Colonic mucosa (tissue), 4 donors: ENCODE measurements at places on chromosomes 5 and 9. TPM values are rescaled to one million over a fixed set of nuclear protein-coding genes. Genes with fewer than 3 reads are reported as not detected.
A peak's percentile ranks its signal among the peaks of the same experiment; 100 is the strongest.

DNA sequence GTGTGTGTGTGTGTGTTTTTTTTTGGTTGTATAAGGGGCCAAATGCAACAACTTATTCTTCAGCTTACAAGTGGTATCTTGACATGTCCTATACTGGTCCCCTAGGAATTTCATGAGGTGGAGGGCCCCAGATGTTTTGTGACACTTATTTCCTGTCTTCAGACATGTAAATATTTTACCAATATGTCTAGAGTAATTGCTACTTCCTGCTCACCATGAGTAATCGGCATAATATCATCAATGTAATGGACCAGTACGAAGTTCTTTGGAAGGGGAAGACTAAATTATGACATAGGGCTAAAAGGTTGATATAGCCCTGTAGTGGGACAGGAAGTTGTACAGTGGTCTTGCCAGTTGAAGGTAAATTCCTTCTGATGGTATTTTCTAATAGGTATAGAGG, 3.7 kb upstream of the OTULIN start:
- H3K27ac ChIP-seq: no peak overlapping the region
- no peaks in the 10 kb centered on the region for H3K36me3 ChIP-seq
- H3K4me3 ChIP-seq: no peak overlapping the region
- no peak for DNase-seq
- no peaks in the 10 kb centered on the region for H3K27me3 ChIP-seq

PCDHGA8 gene
- total RNA-seq: 0.48 TPM

DNA sequence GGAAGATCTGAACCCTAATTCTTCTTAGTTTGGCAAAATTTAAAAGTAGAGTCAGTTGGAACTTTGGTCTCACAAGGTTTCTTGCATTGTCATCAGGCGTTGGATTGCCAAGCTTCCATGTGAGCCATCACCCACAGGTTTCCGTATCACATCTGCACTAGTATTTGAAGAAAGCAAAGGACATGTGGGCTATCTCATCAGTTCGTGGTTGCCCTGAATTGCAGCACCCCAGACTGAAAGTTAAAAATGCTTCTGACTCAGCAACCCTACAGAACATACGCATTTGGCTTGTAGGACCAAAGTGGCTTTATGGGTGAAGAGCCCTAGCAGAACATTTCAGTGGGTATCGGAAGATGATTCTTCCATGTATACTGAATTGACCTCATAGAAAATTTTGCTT, 358.0 kb downstream of the ENC1 start:
- no peaks in the 10 kb centered on the region for H3K4me1 ChIP-seq
- DNase-seq: no peak
- no peak overlapping the region for H3K27ac ChIP-seq
- H3K4me3 ChIP-seq: no peak overlapping the region

GRCh38 chr9:89941875-89942274, 337.1 kb downstream of the GADD45G start:
- H3K27me3 ChIP-seq: no peaks in the 10 kb centered on the region
- H3K4me3 ChIP-seq: no peak overlapping the region
- no peaks in the 10 kb centered on the region for H3K4me1 ChIP-seq

TXNDC8 gene
- total RNA-seq: not detected

DNA sequence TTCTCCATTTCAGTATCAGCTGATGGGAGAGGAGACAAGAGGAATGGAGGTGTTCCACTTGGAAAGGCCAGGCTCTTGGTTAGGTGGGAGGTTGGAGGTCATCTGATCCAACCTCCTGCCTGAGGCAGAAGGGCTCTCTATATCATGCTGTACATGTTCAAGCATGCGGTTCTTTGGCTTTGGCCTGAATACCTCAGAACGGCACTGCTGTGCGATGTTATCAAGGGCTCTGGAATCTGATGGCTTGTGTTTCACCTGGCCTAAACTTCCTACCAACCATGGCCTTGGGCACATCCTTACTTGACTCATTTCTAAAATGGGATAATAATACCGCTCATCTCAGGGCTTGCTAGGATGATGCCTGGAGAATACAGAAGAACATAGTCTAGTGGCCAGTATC, 90.1 kb upstream of the FAM169A start:
- H3K27me3 ChIP-seq: no peaks in the 10 kb centered on the region
- no peak overlapping the region for H3K27ac ChIP-seq
- no peaks in the 10 kb centered on the region for H3K36me3 ChIP-seq
- H3K4me1 ChIP-seq: no peaks in the 10 kb centered on the region
- DNase-seq: no peak

PLAC8L1 gene
- total RNA-seq: not detected

GRCh38 chr9:136532799-136533774, 12.8 kb downstream of the NOTCH1 start:
- H3K27me3 ChIP-seq: no peaks in the 10 kb centered on the region
- H3K36me3 ChIP-seq: no peaks in the 10 kb centered on the region
- H3K4me1 ChIP-seq: peaks cover 61% of the 10 kb centered on the region
- no peak overlapping the region for H3K4me3 ChIP-seq
- no peak for DNase-seq

- H3K27ac ChIP-seq: no peak overlapping the region
- no peaks in the 10 kb centered on the region for H3K4me1 ChIP-seq
- H3K27me3 ChIP-seq: no peaks in the 10 kb centered on the region
- peak; percentile 22 for DNase-seq
- H3K4me3 ChIP-seq: no peak overlapping the region
Measured at GRCh38 chr5:56422076-56422762, 189.1 kb upstream of the ANKRD55 start.

GRCh38 chr5:96991708-96992107, 55.8 kb downstream of the LNPEP start:
- no peak overlapping the region for H3K27ac ChIP-seq
- H3K4me3 ChIP-seq: no peak overlapping the region
- no peak for DNase-seq
- no peaks in the 10 kb centered on the region for H3K4me1 ChIP-seq
- no peaks in the 10 kb centered on the region for H3K27me3 ChIP-seq
- H3K36me3 ChIP-seq: no peaks in the 10 kb centered on the region

DNA sequence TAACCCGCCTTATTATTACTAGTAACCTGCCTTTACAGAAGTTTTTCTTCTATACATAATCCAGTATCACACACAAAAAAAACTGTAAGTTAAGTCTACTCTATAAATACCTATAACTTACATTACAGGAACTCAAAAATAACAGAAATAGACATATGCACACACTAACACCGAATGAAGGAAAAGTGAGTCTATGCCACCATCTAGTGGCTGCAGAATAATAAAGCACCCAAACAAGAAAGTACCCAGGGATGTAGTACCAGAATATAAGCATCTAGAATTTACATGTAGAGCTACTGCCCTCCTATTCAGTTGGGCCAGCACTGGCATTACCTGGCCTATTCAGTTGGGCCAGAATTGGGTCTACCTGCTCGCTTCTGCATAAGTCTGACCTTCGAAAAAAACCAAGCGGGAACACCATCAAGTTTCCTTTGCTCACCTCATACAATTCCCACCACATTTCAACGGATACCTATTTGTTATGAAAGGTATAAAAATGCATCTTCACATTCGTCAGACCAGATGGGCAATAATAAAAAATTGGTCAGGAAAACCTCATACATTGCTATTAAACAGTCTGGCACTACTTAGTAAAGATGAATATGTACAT, 4.0 kb upstream of the NIPSNAP3A start:
- H3K36me3 ChIP-seq: no peaks in the 10 kb centered on the region
- H3K27ac ChIP-seq: no peak overlapping the region
- no peak overlapping the region for H3K4me3 ChIP-seq

TMEM167A gene
- 89.4 TPM for total RNA-seq

- no peak for DNase-seq
- H3K36me3 ChIP-seq: no peaks in the 10 kb centered on the region
- no peaks in the 10 kb centered on the region for H3K27me3 ChIP-seq
- no peaks in the 10 kb centered on the region for H3K4me1 ChIP-seq
Measured at GRCh38 chr5:172319708-172320441, 36.3 kb upstream of the UBTD2 start.

DNA sequence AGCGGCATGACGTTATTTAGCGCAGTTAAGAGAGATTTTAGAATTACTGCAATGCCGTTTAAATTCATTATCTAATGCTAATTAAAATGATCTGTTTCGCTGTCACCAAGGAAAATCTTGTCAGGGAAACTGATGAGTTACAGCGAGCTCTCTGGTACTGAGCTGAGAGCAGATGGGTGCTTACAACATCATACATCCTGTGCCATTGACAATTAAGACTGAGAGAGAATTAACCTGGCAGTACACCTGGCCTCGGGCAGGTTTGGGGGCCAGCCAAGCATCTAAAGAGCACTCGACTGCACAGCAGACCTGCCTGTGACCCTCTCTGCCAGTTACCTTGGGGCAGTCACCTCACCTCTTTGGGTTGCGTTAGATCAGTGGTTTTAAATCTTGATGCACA, 55.0 kb downstream of the PUM3 start:
- H3K27ac ChIP-seq: no peak overlapping the region
- DNase-seq: no peak
- no peak overlapping the region for H3K4me3 ChIP-seq
- no peaks in the 10 kb centered on the region for H3K36me3 ChIP-seq
- no peaks in the 10 kb centered on the region for H3K27me3 ChIP-seq

GRCh38 chr9:28925157-28925556, 1351.9 kb upstream of the C9orf72 start:
- H3K27me3 ChIP-seq: no peaks in the 10 kb centered on the region
- no peaks in the 10 kb centered on the region for H3K4me1 ChIP-seq
- no peak for DNase-seq
- no peak overlapping the region for H3K27ac ChIP-seq
- no peak overlapping the region for H3K4me3 ChIP-seq
- no peaks in the 10 kb centered on the region for H3K36me3 ChIP-seq

SYNPO gene
- 32.4 TPM for total RNA-seq

LHX3 gene
- not detected for total RNA-seq

PGM5 gene
- total RNA-seq: 48.6 TPM

- H3K4me1 ChIP-seq: no peaks in the 10 kb centered on the region
- no peak overlapping the region for H3K27ac ChIP-seq
- H3K27me3 ChIP-seq: no peaks in the 10 kb centered on the region
- no peak overlapping the region for H3K4me3 ChIP-seq
Measured at GRCh38 chr9:108671176-108671575, 184.6 kb downstream of the ACTL7B start.

- H3K27me3 ChIP-seq: no peaks in the 10 kb centered on the region
- no peak for DNase-seq
- H3K4me3 ChIP-seq: no peak overlapping the region
- H3K27ac ChIP-seq: no peak overlapping the region
- no peaks in the 10 kb centered on the region for H3K4me1 ChIP-seq
- no peaks in the 10 kb centered on the region for H3K36me3 ChIP-seq
Measured at GRCh38 chr5:53071738-53072137, 37.8 kb downstream of the MOCS2 start.

PFN3 gene
- not detected for total RNA-seq

DNA sequence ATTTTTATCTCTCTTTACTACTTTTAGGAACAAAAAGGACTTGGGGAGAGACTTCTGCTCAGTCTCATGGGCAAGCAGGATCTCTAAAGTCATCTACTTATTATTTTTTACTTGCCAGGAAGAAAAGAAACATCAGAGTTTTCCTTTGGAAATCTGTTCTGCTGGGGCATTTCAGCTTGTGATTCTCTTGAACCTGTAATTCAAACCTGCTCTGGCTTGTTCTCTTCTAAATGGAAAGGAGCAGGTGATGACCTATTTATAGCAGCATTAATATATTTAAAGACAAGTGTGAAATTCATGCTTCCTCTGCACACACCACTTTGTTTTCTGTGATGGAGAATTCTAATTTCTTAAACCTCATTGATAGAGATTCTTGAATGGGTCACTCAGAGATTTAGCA, 2.0 kb downstream of the ADCY2 start:
- H3K4me3 ChIP-seq: no peak overlapping the region
- no peak for DNase-seq
- no peaks in the 10 kb centered on the region for H3K4me1 ChIP-seq
- H3K36me3 ChIP-seq: no peaks in the 10 kb centered on the region
- H3K27ac ChIP-seq: no peak overlapping the region
- H3K27me3 ChIP-seq: peaks cover 23% of the 10 kb centered on the region

IL5 gene
- total RNA-seq: not detected

DNA sequence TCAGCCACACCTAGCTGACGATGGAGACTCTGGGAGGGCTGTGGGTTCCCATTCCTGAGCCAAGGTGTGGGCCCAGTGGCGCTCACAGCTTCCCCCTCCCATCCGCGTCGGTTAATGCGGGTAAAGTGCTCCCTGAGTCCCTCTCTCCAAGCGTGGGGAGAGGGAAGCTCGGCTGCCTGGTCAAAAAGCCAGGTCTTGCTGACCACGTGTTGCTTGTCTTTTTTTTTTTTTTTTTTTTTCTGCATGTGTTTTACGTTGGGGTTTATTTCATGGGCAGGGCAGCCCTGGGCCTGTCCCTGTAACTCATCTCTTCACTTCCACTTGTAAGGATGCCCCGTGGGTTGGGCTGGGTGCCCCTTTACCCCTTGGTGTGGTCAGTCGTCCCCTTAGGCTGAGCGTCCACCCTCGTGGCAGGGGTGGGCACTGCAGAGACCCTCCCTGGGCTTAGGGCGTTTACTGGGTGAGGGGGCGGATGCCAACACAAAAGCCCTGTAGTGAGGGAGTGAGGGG, 11.9 kb downstream of the NKD2 start:
- H3K27me3 ChIP-seq: no peaks in the 10 kb centered on the region
- no peak overlapping the region for H3K4me3 ChIP-seq
- H3K27ac ChIP-seq: no peak overlapping the region

- H3K4me1 ChIP-seq: no peaks in the 10 kb centered on the region
- peaks cover 8% of the 10 kb centered on the region for H3K27me3 ChIP-seq
Measured at GRCh38 chr5:191036-191948, at the start of gene LRRC14B. Gene LRRC14B (plus strand): TSS chr5:191495. CDS start chr5:191539, 44 bp downstream.

DNA sequence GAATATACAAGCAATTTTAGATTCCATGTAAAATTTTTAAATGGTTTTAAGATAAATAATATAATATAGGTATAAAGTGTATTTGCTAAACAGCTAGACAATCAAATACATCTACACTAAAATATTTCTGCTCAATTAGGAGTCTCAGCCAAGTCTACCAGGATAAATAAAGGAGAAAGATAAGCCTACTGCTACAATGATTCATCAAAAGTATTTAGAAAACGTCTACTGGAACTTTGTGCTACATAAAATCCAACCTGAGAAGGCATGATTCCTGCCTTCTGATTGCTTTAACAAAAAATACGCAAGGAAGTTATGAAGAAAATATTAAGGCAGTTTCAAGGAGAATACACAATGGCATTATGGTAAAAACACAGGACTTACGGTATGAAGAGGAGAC, 570.6 kb downstream of the EFNA5 start:
- no peak overlapping the region for H3K4me3 ChIP-seq
- no peaks in the 10 kb centered on the region for H3K4me1 ChIP-seq
- no peak overlapping the region for H3K27ac ChIP-seq
- DNase-seq: no peak
- H3K27me3 ChIP-seq: no peaks in the 10 kb centered on the region
- H3K36me3 ChIP-seq: no peaks in the 10 kb centered on the region

- no peak overlapping the region for H3K27ac ChIP-seq
- H3K27me3 ChIP-seq: no peaks in the 10 kb centered on the region
- H3K4me3 ChIP-seq: no peak overlapping the region
- DNase-seq: peak; percentile 24
- no peaks in the 10 kb centered on the region for H3K4me1 ChIP-seq
- no peaks in the 10 kb centered on the region for H3K36me3 ChIP-seq
Measured at GRCh38 chr9:114551750-114552685, 35.6 kb upstream of the ATP6V1G1 start.

DNA sequence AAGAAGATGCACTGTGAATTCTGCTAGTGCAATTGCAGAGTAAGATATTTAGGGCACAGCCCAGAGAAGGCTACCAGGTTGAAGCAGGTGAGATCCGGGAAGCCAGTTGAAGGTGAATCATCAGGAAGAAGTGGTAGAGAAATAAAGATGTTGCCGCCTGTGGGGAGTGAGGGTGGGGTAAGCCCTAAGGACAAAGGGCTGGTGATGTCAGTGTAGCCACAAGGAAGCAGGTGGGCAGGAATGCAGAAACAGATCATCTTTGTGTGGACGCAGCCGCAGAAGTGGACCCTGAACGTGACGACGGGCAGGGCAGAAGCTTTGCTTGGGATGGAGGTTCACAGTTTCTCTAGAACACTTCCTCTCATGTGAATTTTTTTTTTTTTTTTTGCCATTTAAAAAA, 164.2 kb downstream of the ACTL7B start:
- H3K27ac ChIP-seq: peak overlapping the region; percentile 64
- peak; percentile 82 for DNase-seq
- no peaks in the 10 kb centered on the region for H3K36me3 ChIP-seq
- no peak overlapping the region for H3K4me3 ChIP-seq
